ENCODE measurements at places on chromosomes 13 and 19.

GRCh38 chr19:33385956-33386355 lies 12.4 kb downstream of the CEBPG start:
- DNase-seq: no peak

DNA sequence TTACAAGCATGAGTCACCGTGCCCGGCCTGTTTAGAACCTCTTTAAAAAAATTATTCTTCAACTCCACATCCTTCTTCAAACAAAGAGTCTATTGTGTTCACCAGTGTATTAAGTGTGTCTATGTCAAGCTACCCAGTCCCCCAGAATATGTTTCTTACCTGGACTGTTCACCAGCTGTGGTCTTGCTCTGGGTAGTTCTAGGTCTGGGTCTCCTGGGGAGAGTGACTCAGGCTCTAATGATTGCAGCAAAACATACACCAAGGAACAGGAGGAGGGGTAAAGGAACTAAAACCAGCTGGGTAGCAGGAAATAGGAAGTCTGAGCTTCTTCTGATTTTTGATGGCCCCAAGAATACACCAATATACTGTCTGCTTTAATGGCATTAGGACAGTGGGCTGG lies at the start of gene FPR1:
Gene FPR1 (minus strand): TSS at position 224 of the 400 bp plus-strand sequence. CDS start 4,884 bp downstream, outside the sequence.
- DNase-seq: peak; percentile 75

- no peak for DNase-seq
Measured at GRCh38 chr13:40207001-40207478, 459.4 kb downstream of the FOXO1 start.

- no peak for DNase-seq
Measured at GRCh38 chr19:46487802-46488445, 7.7 kb downstream of the PNMA8B start.

DNA sequence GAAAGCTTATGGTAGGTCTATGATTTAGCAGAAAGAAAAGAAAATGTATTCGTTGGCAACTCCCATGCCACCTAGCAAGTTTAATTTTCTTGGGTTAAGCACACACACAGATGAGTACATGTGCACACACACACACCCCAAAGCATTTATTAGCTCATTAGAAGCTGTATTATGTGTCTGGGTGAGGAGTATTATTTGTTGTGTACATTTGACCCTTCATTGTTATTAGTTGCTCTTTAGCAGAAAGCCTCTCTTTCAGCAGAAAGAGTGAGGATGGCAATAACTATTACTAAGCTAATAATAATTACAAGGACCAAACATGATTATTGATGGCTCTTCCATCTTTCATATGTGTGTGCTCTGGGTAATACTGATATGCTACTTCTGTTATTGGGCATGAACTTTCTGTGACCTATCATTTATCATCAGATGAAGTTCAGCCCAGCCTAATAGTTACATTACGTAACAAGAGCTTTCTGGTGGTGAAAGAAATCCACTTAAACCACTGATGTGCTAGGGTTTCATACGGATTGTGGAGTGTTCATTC lies 177.4 kb upstream of the OBI1 start:
- DNase-seq: no peak

GRCh38 chr19:13770013-13770635 lies 4.1 kb upstream of the C19orf53 start:
- DNase-seq: no peak

DNA sequence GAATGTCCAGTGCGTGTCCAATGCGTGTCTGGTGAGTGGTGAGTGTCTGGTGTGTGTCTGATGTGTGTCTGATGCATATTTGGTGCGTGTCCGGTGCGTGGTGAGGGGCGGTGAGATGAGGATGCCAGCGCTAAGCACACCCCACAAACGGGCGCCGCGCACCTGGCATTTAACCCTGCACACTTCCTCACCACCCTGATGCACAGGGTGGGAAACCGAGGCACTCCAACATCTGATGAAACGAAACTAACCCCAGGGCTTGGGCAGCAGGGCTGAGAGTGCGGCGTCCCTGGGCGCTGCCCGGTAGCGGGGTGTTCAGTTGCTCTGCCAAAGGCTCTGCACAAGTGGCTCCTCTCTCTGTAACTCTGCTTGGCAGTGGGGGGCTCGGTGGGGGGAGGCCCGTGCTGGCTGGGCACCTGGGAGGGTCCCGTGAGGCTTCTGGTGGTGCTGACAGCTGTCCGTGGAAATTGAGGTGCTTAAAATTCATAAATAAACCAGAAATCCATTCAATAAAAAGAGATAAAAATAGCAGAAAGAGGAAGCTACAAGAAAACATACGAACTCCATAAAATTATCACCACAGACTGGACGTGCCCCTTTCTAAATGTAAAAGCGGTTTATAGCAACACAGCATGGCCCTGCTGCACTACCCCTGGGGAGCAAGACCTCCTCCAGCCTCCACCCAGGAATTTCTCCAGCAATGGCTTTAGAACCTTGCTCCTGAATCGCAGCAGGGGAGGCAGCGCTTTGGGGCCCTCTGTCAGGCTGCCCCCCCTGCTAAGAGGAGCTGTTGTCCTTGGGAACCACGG lies 76.0 kb downstream of the RASA3 start:
- no peak for DNase-seq

GRCh38 chr19:42271861-42272534 lies 2.9 kb downstream of the CIC start:
- DNase-seq: no peak

DNA sequence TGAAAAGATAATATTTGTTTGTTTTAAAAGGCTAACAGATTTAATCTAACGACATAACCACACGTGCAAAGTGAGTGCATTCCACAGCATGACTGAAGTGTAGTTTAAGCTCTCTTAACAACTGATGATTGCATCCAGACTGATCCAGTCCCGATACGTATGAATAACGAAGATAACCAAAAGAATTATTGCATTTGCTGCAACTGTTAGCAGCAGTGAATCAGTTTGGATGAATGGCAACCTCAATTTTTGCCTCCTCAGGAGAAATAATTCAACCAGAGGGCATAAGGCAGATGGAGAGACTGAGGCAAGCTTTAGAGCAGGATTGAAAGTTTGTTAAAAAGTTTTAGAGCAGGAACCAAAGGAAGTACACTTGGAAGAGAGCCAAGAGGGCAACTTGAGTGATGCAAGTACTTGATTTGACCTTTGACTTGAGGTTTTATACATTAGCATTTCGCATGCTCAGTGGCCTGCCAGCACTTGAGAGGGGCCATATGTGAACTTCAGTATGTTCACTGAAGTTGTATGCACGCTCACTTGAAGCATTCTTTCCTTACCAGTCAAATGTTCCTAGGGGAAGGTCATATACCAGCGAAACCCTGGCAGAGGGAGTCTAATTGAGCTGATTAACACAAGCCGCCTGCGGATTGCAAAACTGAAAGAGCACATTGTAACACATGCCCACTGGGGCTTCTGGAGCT lies 835.0 kb upstream of the PCDH20 start:
- DNase-seq: no peak

DNA sequence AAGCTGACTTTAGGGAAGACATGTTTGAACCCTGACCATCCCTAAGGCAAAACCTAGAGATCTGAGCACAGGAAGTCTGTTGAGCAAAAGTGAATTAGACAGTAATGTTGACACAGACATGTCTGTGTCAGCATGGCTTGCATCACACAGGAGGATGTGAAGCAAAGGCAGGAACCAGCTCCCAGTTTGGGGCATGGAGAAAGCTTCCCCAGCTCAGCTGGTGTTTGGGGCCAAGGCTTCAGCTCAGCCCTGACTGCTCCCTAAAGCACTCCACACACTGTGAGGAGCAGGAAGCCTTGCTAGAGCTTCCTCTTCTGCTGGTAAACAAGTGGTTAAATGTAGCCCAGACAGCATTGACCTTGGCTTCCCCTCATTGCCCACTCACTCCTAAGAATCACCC lies 153.8 kb upstream of the UBL3 start:
- DNase-seq: no peak

DNA sequence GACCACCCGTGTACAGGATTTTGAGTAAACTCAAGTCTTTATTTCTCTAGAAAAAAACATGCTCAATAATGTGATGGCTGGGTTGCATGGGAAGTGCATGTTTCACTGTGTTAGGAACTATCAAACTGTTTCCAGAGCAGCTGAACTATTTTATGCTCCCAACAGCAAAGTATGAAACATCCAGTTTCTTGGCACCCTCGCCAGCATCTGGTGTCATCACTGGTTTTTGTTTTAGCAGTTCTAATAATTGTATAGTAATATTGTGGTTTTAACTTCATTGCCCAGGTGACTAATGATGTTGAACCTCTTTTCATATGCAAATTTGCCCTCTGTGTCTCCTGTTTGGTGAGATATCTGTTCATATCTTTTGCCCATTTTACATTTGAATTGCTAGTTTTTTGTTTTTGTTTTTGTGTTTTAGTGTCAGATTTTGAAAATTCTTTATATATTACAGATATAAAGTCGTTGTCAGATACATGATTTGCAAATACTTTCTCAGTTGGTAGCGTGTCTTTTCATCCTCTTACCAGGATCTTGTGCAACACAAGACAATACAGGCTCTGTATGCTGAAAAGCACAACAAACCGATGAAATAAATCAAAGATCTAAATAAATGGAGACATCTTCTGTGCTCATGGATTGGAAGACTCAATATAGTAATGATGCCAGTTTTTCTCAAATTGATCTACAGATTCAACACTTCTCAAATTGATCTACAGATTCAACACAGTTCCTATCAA lies 87.8 kb downstream of the IPO5 start:
- no peak for DNase-seq

- no peak for DNase-seq
Measured at GRCh38 chr13:113850722-113851479, 13.0 kb downstream of the GAS6 start.

- no peak for DNase-seq
Measured at GRCh38 chr19:46381756-46382345, 31.5 kb downstream of the CCDC8 start.

DNA sequence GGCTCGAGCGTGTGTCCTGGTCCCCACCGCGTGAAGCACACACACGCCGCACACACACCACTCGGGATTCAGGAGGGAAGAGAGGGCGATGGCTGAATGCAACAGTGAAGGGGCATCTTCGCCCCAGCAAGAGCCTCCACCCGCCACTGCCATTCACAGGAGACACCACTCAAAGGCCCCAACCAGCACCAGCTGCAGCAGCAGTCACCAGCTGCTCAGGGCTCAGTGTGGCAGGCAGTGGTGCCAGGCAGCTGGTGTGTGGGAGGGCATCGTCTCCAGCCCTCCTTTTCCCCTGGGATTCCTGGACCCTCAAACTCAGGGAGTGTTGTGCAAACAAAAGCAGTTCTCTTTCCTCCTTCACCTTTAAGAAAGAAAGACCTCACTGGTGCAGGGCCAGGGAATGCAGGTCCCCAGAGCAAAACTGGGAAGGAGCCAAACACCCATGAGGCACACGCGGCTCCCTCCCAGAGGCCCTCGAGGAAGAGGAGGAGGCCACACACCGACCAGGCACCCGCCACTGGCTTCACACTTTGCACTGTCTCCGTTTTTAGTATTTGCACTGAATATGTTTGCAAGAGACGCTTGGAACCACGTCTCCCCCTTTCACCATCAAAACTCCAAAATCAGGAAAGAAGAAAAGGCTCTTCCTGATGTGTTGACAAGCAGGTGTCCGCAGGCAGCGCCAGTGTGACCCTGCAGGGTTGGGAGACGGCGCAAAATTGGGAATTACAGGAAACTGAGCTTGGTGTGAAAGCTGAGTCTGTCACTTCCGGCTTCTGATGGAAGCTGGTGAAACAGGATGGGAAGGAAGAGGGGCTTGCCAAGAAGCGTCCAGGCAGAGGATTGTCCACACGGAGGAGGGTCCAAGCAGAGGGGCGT lies 26.4 kb upstream of the F7 start:
- DNase-seq: no peak

DNA sequence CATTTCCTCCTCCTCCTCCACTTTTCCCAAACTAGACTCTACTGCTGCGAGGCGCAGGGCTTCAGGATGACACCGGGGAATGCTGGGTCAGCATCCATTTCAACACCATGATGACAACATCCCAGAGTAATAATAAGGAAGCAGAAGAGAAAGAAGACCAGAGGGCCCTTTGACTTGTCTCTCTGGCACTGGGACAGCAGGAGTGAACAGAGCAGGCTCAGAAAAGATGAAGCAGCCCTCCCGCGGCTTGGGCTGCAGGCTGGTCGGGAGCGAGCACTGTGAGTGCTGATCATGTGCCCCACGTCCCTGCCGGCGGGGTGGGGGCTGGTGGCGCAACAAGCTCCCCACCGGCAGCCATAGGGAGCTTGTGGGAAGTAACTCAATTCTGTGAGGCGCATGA lies 30.5 kb downstream of the RANBP3 start:
- DNase-seq: no peak

- no peak for DNase-seq
Measured at GRCh38 chr19:29564574-29565005, 38.8 kb downstream of the VSTM2B start.

GRCh38 chr19:28489776-28490175 lies 723.2 kb downstream of the UQCRFS1 start:
- DNase-seq: no peak

- DNase-seq: no peak
Measured at GRCh38 chr13:110676595-110677587, 29.0 kb downstream of the CARS2 start.

GRCh38 chr19:55340784-55341147 lies 1.1 kb downstream of the KMT5C start:
- DNase-seq: no peak

- no peak for DNase-seq
Measured at GRCh38 chr19:310141-310651, 19.0 kb upstream of the PLPP2 start.

DNA sequence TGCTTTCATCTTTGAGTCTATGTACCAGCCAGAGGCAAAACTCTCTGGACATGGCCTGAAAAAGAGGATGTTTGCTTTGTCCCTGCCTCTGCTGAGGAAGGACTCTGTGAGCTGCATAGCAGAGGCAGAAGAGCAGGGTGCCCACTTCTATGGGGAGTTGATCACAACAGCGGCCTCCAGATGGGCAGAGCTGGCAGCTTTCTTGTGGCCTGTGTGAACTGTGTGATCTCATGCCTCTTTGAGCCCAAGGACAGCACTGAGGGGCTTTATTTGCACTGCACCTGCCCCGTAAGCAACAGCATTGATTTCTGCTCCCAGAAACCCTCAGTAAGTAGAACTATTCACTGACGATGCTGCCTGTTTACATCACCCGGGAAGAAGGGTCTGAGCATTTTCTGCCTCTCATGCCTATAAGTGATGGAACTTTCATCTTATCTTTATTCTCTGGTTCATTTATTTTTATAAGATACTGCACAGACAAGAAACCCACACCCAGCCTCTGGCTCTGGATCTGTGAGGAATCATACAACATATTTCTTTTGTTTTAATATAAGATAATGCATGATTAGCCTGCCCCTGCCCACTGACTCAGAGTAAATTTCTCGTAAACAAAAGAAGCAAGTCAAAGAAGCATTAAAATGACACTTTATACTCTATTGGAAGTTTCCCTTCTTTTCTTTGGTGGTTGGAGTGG lies 244.2 kb upstream of the SOX21 start:
- no peak for DNase-seq

GRCh38 chr13:74466864-74467263 lies 332.7 kb upstream of the KLF12 start:
- no peak for DNase-seq
